Activated naive CD4-positive, alpha-beta T cell (primary cell): ENCODE measurements at places on chromosomes 1 and 21.

DNA sequence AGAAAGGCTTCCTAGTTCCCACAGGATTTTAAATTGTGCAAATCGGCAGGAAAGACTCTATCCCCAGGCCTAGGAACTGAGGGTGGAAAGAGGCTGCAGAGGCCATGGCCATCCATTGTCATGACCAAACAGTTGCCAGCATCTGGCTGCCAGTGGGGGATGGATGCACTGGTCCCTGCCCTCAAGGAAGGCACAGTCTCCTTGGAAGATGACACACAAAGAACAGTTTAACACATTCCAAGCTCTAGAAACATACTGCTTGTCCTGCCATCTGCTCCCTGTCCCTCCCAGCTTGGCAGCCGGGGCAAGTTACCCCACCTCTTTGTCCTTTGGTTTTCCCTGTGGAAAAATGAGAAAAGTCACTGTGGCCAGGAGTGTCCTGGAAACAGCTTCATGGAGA lies 83.2 kb downstream of the BCAR3 start:
- DNase-seq = no peak

DNA sequence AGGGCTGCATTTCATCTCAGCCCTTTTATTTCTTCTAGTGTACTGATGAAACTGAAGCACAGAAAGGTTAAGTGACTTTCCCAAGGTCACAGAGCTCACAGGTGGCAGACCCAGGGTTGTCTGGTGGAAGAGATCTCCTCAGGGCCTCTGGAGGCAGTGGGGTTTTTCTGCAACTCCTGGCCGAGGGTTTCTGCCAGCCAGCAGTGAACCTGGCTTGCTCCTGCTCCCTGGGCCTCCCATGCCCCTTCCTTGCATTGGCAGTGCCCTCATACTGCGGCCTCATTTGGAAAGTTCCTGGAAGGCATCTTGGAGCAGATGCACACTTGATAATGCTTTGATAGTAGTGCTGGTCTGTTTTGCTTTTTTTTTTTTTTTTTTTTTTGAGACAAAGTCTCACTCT lies 7.7 kb downstream of the GALNT2 start:
- no peak for DNase-seq

DNA sequence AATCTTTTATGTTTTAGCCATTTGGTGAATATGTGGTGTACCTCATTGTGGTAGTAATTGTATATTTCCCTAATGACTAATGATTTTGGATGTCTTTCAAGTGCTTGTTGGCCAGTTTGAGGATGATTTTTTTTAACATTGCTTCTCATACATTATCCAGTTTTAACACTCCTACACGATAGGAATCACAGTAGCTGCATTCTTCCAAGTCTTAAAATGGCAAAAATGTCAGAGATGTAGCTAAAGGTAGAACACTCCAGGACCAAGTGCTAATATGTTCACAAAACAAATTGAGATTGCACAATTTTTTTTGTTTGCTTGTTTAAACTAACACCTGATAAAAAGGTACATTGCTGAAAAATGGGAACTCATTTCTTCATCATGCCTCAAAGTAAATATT lies 11.7 kb downstream of the USP25 start:
- no peak for DNase-seq

- DNase-seq = no peak
Observed at GRCh38 chr1:28260803-28261174, 1.5 kb downstream of the SESN2 start.

DNA sequence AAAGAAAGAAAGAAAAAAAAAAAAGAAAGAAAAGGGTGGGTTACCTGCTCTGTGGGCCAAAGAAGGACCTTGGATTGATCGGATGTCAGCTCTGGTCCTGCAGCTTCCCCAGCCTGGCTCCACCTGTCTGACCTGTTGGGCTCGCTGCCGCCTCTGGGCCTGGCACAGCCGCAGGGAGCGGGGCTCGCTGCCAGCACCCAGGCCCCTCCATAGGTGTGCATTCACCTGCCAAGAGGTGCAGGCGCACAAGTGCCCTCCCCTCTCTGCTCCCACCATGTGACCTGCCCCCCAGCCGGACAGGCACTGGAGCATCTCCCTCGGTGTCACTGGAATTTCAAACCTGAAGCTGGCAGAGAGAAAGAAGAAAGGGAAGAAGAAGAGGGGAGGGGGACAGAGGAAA lies 33.1 kb upstream of the GPR157 start:
- no peak for DNase-seq

DNA sequence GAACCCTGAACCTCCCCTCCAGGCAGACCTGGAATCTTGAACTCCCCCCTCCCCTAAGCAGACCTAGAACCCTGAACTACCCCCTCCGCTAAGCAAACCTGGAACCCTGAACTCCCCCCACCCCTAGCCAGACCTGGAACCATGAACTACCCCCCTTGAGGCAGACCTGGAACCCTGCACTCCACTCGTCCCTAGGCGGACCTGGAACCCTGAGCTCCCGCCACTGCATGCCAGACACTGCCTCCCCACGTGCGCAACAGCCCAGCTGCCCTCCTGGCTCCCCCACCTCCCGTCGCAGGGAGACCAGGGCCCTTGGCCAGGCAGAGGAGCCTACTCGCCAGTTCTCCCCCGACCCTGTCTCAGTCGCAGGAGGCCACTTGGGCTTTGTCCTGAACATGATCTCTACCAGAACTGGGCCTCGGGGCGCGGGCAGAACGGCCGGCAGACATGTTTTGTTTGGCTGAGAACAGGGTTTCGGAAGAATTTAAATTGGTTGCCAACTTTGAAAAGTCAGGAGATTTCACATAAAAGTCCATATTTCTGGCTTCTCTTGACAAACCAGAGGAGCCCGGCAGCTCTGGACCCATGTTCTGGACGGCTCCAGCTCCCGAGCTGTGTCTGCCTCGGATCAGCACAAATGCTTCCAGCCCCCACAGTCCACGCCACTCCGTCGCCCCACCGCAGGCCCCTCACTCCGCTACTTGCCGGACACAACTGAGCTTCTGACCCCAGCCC lies 9.2 kb upstream of the PLEKHG5 start:
- no peak for DNase-seq

- DNase-seq = no peak
Observed at GRCh38 chr1:198915327-198916231, 276.7 kb downstream of the PTPRC start.

- no peak for DNase-seq
Observed at GRCh38 chr1:93818570-93818959, 60.4 kb downstream of the DNTTIP2 start.

DNA sequence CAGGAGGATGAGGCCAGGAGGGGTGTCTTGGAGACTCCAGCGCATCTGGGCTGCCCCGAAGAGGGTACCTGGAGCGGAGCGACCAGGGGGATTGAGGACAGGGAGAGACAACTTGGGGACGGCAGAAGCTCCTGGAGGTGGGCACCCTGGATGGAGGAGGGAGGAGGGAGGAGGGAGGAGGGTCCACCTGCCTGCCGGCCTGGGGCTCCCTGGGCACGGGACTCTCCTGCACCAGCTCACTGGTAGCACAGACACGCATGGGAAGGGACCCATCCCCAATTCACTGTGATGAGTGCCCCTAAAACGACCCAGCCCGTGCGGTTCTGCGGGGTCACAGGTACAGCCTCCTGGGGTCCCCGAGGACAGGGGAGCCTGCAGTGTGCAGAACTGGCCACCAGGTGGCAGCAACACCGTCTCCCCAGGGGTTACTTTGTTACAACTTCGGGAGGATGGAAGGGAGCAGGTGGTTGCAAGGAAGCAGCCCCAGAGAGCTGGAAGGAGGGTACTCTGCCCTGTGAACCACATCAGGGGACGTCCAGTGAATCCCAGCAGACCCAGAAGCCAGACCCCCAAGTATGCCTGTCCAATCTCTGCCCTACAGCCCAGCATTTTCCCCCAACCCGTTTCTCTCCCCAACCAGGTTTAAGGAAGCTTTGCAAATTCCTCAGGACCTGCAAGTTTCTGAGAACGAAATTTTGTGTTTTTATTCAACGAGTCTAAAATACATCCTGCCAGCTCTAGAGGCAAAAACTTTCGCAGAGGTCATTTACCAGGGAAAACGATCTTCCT lies 482.4 kb downstream of the NPHP4 start:
- DNase-seq = peak; percentile 71

DNA sequence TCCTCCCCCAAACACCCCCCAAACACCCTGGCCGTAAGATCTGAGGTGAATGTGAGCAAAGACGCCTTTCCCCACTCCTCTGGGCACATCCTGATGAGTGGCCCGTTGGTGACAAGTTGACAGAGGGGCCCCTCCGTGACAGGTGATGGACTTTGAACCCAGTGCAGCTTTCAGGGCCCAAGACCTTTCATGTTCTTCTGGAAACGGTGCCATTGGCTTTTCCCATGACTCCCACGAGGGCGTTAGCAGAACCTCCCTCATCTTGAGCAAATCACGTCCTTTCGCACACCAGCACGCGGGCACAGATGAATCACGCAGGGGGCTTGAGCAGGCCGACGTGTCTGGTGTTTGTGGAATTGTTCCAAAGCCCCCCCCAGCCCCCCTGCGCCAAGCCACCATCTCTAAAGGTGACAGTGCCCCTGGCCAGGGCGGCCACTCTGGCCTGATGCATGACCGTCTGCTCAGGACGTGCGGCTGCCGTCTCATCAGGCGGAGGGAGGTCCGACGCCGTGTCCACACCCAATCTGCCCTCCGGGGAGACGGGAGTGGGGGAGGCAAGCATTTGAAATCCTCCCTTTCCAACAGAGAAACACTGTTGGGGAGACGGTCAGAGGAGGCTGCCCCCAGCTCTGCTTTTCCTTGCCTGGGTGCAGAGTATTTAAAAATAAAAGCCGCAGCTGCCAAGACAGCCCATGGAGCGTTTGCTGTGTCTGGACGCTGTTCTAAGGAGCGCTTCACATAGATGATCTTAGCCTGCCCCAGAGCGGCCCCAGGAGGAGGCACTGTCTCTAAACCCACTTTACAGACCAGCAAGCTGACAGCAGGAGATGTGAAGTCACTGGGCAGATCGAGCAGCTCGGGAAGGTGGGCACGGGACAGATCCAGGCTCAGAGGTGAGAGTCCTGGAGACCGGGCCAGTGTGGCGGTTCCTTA lies 98.3 kb upstream of the ARHGEF16 start:
- DNase-seq = no peak

DNA sequence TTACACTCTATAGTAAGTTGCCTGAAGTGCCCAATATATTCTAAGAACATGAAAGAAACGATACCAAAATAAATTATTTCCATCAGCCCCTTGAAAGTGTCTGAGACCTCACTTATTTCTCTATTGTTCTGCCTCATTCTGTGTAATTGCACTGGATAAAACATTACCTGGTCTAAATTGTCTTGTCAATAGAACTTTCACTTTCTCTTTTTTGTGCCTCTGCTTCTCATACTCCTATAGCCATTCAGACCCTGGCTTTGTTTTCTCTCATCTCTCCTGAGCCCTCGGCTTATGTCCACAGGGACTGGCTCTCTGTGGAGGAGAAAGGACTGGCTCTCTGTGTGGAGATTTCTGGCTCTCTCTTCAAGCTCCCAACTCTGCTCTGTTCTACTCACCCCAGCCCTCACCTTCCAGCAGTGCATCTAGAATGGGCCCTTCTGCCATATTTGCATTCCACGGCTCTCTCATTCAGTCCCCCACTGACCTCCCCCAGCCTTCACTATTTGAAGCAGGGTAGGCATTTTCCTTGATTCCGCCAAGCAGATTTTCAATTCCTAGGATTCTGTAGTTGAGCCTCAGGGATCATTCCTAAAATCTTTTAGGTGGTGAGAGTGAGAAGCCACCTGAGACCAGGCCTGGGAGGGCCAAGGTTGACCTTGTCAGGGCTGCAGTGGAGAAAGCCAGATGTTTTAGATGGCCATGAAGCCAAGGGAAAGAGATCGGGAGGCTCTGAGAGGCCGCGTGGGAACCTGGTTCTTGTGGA lies 15.9 kb upstream of the GALNT2 start:
- DNase-seq = no peak

DNA sequence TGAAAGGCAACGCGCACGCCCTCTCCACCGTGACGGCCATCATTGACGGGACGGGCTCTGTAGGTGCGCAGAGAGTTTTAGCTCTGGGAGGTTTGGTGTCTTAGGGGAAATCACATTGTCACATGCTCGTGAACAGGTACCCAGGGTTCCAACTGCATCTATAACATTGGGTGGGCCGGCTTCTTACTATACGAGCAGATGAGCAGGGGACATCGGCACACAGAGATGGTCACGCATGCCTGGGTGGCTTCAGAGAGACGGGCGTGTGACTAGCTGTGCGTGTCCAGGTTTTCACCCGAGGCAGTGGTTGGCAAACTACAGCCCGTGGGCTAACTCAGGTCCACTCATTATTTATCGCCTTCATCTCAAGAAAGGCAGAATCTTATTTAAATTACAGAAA lies 54.7 kb downstream of the SLC37A1 start:
- no peak for DNase-seq

- DNase-seq = no peak
Observed at GRCh38 chr1:202148391-202148790, 3.9 kb upstream of the ARL8A start.

DNA sequence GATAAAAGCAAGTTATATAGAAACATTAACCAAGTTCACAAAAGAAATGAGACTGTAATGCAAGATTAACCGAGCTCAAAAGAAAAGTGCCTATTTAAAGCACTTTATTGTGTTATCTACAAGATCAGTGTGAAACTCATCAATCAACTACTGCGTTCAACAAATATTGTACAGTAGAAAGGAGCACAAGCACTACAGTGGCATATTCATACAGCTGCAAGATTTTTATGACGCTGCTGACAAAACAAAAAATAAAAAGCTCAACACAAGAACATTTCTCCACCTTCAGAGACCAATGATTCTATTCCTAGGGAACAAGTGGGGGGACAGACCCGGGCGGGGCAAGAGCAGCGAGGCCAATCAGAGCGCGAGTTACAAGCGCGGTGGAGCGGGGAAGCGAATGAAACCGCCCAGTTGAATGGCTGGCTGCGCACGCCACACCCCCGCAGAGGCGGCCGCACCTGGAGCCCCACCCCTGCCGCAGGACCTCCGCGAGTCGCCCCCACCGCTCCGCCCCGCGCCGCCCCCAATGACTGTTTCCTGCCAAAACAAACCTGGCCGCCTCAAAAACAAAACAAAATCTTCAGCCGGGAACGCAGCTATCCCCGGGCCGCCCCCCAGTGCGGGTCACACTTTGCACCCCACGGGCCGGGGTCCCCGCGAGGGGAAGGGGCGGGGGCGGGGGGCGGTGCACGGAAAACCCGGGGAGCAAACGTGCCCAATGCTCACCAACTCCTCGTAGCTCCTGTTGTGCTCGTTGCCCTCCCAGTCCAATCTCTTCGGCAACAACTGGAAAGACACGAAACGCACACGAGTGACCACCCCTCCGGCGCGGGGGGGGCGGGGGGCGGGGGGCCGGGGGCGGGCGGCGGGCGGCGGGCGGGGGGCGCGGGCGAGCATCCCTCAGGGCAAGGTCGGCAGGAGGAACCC lies 1.1 kb downstream of the BRWD1 start:
- DNase-seq = peak; percentile 93

- no peak for DNase-seq
Observed at GRCh38 chr1:21568809-21569385, 59.7 kb downstream of the ALPL start.

DNA sequence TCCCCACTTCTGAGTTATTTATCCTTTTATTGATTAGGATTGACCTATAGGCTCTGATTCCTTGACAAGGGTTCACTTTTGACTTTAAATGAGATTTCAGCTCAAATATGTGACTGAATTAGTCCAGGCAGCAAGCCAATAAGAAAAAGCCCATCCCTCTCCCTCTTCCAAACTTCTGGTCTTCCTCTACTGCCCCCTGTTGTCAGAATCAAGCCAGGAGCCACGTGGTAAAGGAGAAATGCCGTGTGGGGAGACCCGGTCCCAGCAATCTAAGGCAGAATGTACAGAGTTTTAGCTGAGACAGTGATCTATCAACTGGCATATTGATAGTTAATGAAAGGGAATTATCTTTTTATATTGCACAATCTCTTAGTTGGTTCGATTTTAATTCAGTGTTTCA lies 5.2 kb downstream of the ADAMTS5 start:
- DNase-seq = no peak

- no peak for DNase-seq
Observed at GRCh38 chr1:204075139-204075521, 2.2 kb downstream of the SOX13 start.
